ENCODE measurements at places on chromosomes 12 and 14.

DNA sequence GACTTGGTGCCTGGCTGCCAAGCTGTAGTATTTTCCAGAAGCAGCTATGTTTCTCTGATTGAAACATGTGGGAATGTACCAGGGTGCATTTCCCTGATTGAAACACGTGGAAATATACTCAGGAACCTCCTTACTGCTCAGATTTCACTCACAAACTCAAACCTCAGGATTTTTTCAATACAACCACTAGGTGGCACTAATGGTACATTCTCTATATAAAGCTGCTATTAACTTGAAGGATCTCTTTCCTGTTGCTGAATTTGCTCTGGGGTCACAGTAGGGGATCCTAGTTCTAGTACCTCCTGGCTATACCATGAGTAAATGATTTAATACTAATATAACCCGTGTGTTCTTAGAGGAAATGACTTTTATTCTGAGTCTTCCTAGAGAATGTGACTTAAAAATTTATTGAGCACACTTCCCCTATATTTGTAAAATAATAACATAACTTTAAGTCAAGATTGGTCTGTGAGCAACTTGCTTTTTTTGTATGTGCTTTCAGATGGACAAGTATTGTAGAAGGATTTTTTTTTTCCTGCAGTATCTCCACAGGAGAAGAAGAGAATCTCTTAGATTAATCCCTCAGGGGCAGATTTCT lies 173.8 kb upstream of the MIS18BP1 start:
- DNase-seq = no peak

DNA sequence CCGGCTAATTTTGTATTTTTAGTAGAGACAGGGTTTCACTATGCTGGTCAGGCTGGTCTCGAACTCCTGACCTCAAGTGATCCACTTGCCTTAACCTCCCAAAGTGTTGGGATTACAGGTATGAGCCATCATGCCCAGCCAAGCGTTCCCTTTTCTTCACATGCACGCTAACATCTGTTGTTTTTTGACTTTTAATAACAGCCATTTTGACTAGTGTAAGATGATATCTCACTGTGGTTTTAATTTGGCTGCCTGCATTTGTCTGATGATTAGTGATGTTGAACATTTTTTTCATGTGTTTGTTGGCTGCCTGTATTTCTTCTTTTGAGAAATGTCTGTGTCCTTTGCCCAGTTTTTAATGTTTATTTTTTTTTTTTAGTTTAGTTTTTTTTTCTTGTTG lies 10.2 kb upstream of the YARS2 start:
- no peak for DNase-seq

- no peak for DNase-seq
Measured at GRCh38 chr12:78698747-78699146, 165.8 kb upstream of the SYT1 start.

GRCh38 chr12:66199831-66200509 lies 11.0 kb downstream of the IRAK3 start:
- DNase-seq = no peak

- DNase-seq = peak; percentile 70
Measured at GRCh38 chr12:117155278-117156060, 34.8 kb downstream of the FBXO21 start.

DNA sequence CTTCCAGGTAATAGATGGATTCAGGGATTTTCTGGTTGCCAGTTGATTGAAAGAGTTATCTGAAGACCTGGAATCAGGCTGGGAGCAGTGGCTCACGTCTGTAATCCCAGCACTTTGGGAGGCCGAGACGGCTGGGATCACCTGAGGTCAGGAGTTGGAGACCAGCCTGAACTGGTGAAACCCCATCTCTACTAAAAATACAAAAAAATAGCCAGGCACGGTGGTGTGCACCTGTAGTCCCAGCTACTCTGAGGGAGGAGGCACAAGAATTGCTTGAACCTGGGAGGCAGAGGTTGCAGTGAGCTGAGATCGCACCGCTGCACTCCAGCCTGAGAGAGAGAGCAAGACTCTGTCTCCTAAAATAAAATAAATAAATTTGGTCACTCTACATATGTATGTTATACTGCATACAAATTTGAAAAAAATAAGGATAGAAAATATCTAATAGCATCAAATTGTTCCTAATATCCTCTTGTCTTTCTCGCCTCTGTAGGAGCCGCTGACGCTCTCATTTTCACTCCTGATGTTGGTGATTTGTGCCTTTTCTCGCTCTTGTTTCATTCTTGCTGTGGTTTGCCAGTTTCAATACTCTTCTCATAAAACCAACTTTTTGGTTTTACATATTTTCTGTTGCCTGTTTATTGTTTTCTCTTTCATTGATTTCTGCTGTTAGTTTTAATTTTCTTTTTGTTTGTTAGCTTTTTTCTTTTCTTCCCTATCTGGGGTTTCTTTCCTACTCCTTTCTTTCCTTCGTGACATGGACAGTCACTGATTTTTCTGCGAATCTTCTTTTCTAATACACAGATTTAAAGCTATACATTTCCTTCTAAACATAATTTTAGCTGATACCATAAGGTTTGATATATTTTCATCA lies 23.8 kb upstream of the PLD4 start:
- no peak for DNase-seq

DNA sequence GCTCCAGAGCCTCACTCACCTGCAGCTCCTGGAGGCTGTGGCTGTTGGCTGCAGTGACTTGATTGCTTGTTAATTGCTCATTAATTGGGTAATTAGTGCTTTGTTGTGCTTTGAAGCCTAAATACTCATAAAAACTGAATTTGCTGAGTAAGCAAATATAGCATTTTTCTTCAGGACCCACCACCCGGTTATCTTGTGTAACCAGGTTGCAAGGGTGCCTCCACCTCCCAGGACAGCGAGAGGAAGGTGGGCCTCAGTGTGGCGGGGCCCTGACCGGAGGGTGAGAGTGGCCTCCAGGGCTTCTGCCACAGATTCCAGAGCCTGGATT lies 48.7 kb downstream of the FBRSL1 start:
- DNase-seq = no peak

GRCh38 chr12:124480469-124481256 lies 86.7 kb downstream of the NCOR2 start:
- no peak for DNase-seq

DNA sequence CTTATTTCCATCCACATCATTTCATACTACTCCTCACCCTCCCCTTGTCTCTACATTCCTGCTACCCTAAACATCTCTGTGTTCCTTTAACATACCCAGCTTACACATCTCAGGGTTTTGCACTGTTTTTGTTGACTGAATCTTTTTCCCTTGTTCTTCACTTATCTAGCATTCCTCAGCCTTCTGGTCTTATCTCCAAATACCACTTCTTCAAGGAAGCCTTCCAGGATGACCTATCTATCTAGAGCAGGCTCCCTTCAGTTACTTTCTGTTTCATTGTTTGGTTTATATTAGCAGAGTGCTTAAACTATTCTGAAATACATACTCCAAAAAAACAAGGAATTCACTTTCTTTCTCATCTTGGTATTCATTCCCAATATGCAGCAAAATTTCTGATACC lies 353.1 kb downstream of the NAV3 start:
- no peak for DNase-seq

GRCh38 chr14:105468621-105469241 lies 5.9 kb upstream of the CRIP2 start:
- no peak for DNase-seq

- DNase-seq = no peak
Measured at GRCh38 chr12:96101806-96102205, 66.4 kb upstream of the LTA4H start.

DNA sequence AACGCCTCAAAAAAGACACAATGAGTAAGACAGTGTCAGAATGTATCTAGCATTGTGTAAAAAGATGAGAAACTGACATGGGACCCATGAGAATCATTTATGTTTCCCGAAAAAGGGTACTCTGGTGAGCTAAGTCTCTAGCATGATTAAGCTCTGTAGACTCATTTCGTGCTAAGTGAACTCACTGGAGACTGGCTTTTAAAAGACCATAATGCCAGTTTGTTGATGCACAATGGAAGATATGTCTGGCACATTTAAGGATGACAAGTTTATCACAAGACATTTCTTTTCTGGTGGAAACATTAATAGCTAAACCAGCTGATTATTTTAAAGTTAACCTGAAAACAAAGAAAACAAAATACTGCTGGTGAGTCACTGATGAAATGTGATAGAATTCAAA lies 233.5 kb downstream of the SLC2A13 start:
- DNase-seq = no peak

DNA sequence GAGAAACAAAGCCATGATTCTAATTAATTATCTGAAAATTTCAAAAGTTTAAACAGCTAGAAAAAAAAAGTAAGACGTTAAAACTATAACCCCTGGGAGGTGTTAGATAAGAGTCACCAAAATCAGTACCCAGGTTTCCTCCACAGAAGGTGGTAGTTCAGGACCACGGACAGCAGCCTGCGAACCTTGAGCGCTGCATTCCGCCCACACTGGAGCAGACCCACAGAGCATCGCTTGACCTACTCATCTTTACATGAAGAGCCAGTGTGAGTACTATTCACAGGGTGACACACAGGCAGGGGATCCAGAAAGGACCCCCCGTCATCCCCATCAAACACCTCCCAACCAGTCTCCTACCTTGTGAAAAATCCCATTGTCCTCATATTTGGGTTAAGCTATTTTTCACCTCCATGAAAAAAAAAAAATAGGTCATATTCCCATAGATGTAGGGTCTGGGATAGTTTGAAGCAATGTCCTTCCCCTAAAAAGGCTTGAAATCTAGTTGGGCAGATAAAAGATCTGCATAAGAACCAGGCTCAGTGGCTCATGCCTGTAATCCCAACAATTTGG lies 8.8 kb upstream of the CHGA start:
- no peak for DNase-seq

- DNase-seq = no peak
Measured at GRCh38 chr12:20369305-20370013, 1.1 kb downstream of the PDE3A start.

DNA sequence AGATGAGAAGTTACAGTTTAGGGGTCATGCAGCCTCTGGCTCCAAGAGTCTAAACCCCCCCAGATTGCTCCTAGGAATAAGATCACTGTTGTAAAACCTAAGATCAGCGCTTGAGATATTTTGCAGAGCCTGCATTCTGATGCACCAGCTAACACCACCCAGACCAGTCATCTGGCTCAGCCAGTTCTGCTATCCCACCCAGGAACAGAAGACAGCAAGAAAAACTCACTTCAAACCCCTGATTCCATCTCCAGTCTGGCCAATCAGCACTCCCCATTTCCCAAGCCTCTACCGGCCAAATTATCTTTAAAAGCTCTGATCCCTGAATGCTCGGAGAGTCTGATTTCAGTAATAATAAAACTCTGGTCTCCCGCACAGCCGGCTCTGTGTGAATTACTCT lies 158.6 kb downstream of the ZNF664 start:
- no peak for DNase-seq

- DNase-seq = no peak
Measured at GRCh38 chr14:25826105-25826504, 771.7 kb downstream of the NOVA1 start.

DNA sequence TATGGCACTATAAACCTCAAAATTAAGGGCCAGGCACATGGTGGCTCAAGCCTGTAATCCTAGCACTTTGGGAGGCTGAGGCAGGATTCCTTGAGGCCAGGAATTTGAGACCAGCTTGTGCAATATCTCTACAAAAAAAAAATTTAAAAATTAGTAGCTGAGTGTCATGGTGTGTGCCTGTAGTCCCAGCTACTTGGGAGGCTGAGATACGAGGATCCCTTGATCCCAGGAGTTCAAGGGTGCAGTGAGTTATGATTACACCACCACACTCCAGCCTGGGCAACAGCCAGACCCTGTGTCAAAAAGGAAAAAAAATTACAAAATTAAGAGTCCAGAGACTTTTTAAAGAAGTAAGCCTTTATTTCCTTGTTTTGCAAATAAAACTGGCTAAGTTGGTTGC lies 1.8 kb upstream of the GCN1 start:
- no peak for DNase-seq

DNA sequence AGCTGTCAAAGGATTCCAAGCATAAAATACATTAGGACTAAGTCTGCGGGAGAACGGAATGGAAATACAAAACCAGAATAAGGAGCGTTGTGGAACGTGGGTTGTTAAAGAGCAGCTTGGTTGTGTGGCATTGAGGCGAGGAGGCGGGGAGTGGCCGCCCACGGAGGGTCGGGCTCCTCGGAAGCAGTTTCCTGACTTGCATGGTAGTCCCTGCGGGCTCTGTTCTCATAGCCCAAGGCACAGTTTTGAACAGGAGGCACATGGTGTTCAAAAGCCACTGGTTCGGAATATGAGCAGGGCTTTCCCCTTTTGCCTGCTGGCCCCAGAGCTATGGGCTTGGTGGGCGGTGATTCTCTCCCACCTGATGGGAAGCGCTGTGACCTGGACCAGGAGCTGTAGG lies 12.2 kb downstream of the DDX51 start:
- no peak for DNase-seq

GRCh38 chr12:65157091-65157490 lies 12.3 kb upstream of the LEMD3 start:
- no peak for DNase-seq

DNA sequence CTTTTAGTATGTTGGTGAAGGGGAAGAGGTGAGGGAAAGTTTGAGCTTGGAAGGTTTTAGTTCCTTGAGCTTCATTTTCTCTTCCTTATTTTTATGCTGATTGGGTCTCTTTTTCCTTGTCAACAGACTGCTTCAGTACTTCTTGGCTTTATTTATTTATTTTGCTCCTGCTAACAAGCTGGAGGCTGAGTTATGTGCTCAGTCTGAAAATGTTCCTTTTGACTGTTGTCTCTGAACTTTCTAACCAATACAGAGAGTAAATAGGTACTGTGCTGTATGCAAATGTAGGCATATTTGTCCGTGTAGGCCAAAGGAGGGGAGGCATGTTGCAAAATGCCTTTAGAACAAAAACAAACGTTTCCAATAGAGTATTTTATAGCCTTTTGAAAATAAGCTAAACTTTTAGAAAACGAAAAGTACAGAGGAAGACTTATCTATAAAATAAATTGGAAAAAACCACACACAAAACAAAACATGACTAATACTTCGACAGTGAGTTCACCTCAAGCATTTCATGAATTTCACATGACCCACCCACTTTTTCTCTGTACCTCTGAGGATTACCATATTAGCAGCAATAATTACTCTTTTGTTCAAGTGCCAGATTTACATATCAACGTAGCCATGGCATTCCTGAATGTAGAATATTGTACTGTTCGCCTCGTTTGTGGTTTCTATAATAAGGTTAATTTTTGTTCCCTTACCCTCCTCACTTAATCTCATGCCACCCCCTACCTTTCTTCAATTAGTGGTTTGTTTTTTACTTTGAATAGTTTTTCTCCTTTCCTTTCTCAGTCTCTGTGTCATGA lies 4.7 kb upstream of the CREBL2 start:
- no peak for DNase-seq

- DNase-seq = no peak
Measured at GRCh38 chr14:44979273-44979672, 17.3 kb downstream of the TOGARAM1 start.

GRCh38 chr14:65100922-65101541 lies 1.3 kb downstream of the MAX start:
- no peak for DNase-seq

DNA sequence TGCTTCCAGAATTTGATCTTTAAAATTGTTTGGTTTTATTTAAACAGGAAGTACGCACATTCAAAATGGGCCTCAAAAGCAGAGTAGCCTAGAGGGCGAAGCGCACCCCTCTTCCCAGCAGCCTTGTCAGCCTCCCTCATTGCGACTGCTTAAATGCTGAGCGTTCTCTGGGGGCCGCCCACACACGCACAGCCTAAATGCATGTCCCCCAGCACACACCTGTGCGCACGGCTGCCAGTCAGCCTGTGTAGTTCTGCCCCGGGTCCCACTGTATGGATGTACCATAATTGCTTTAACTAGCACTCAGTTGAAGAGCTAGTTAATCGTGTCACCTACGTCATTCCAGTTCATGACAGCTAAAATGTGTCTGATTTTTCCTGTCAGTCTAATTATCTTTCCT lies 79.3 kb downstream of the TESC start:
- DNase-seq = no peak
